ENCODE measurements at places on chromosomes 6 and 20.

DNA sequence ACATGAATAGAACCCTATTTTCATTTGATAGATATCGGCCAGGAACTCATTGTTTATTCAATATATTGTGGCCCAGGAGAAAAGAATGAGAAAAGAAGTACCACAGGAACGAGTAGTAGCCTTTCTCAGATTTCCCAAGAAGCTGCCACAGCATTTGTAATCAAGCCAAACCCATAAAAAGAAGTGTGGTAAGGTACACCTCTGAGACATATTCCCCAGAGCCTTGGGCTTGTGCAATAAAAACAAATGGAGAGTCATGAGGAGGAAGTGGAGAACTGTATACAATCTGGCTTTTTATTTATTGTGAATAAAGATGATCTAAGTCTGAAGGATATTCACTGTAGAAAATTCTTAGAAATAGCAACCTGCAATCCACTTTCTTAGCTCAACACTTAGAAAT is 36.7 kb downstream of the KIF6 start:
- no peak for DNase-seq

- no peak for DNase-seq
These were observed 45.9 kb upstream of the ZNFX1 start for GRCh38 chr20:49323622-49324238.

DNA sequence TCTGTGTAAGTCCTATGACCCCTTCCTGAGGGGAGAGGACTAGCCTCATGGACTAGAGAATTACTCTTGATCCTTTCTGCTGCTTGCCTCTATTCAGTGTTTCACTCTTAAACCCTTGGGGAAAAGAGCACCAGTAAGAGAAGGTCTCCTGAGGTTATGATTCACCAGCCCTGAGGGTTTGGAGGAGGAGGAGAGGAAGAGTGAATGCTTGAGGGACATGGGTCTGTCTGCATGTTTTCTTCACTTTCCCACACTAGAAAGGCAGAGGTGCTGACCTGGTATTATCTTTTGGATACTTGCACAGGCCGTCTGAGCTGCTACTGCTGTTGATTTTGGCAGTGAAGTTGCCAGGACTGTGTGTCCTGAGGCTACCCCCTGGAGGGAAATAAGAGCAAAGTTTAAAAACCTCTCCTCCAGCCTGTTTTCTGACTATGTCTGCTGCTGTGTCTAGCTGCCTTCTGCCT is 78.3 kb downstream of the CD109 start:
- no peak for DNase-seq

- no peak for DNase-seq
These were observed 21.9 kb upstream of the TULP1 start for GRCh38 chr6:35534407-35535170.

DNA sequence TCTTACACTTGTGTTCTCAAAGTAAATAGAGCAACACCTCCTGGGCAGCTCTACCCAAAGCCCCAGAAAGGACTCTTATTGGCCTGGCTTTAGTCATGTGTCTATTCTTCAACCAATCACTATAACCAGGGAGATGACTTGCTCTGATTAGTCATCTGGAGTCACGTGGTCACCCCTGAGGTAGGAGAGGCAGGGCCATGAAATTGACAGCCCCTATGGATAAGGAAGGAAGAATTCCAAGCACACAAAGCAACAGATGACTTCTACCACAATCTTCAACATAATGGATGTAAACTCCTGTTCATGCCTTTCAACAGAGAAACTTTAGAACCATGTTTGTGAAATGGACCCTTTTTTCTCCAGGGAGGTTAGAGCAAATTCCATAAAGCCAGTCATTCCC is 24.6 kb upstream of the EYA2 start:
- no peak for DNase-seq

- DNase-seq: no peak
These were observed 37.9 kb upstream of the SLC23A2 start for GRCh38 chr20:5039255-5039657.

- DNase-seq: no peak
These were observed at the start of gene ZFP57 for GRCh38 chr6:29680904-29681303. Gene ZFP57, minus strand, starts transcription at chr6:29681152. Its CDS starts 4,149 bp downstream, at chr6:29677003.

DNA sequence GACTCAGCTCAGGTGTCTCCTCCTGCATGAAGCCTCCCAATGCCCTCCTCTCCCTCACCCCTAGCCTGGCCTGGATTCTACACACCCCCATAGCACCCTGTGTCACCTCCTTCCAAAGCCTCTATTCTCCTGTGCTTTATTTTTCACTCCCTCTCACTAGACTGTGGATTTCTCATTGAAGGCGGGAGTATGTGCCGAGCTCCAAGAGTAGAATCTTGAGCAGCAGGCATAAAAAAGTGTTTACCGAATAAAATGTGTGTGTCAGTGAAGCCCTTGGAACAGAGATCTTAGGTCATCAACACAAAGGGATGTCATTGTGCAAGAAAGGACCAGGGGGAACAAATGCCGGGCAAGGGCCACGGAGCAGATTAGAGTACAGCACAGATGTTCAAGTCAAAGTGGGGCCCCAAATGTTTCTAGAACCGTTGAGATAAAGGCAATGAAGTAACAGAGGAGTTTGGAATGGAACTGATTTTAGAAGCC is 106.1 kb upstream of the TMEM170B start:
- DNase-seq: no peak

- no peak for DNase-seq
These were observed 187.3 kb upstream of the TENT5A start for GRCh38 chr6:81939766-81940165.

DNA sequence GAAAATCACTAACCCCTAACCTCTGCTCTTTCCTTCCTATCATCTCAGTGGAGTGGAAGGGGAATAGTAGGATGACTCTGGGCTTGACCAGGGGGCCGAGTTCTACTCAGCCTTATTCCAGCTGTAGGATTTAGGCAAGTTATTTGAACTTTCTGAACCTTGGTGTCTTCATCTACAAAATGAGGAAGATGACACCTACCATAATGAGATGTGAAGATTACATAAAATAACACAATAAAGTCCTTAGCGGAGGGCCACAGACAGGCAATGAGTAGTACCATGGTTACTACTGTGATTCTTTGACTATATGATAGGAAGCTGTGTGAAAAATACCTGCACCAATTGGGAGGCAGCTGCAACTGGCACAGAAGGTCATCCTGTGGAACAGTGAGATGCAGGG is 53.6 kb upstream of the PIM1 start:
- no peak for DNase-seq

DNA sequence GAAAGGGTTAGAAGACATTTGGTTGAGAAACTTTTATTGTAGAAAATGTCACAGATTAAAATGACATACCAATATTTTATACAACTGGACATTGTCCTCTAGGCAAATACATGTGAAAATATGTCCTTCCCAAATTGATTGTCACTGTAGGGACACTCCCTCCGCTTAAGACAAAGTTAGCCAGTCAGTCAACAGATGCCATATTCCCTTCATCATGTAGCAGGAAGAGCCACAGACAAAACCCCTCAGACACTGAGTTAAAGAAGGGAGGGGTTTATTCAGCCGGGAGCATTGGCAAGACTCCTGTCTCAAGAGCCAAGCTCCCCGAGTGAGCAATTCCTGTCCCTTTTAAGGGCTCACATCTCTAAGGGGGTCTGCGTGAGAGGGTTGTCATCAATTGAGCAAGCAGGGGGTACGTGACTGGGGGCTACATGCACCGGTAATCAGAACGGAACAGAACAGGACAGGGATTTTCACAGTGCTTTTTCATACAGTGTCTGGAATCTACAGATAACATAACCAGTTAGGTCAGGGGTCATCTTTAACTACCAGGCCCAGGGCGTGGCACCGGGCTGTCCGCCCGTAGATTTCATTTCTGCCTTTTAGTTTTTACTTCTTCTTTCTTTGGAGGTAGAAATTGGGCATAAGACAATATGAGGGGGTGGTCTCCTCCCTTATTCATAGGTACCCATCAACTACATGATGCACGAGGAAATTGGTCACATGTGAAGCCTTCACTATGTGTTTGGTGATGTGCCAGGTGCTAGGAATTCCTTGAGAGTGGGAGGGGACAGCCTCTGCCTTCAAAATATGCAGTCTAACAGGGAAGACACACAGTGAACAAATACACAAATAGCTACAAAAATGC is 155.7 kb upstream of the CDYL start:
- DNase-seq: no peak

DNA sequence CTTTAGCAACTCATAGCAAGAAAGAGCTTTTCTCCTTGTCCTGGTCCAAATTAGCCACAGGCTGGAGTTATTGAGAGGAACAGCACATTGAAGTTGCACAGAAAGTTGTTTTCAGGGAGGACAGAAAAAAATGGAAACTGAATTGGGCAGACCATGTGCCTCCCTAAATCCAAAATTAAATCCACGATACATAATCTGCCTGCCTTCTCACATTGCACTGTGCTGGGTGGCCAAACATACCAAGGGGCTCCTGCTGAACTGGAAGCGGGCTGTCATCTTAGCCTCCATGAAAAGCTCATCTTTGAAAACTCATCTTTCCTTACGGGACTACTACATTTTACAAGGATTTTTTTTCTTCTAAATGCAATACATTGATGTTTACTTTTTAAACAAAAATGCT is 59.9 kb downstream of the TNFAIP3 start:
- DNase-seq: no peak

GRCh38 chr20:40325006-40325568 is 363.9 kb downstream of the MAFB start:
- no peak for DNase-seq

- no peak for DNase-seq
These were observed 76.1 kb upstream of the TRDN start for GRCh38 chr6:123712831-123713230.

DNA sequence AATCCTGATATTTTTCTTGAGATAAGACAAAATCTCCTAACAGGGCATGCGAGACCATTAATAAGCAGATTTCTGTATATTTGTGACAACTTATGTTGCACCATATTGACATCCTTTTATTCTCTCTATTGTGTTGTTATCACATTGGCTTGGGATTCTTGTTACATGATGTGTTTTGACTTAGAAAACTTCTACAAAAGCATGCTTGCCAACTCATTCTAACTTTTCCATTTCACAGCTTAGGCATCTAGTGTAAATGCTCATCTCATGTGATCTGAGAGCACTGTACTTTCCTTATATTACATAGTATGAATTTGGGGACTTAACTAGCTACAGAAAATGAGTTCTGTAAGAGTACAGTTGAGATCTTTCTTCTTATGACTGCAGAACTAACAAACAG is 1040.7 kb upstream of the ADGRB3 start:
- DNase-seq: no peak

DNA sequence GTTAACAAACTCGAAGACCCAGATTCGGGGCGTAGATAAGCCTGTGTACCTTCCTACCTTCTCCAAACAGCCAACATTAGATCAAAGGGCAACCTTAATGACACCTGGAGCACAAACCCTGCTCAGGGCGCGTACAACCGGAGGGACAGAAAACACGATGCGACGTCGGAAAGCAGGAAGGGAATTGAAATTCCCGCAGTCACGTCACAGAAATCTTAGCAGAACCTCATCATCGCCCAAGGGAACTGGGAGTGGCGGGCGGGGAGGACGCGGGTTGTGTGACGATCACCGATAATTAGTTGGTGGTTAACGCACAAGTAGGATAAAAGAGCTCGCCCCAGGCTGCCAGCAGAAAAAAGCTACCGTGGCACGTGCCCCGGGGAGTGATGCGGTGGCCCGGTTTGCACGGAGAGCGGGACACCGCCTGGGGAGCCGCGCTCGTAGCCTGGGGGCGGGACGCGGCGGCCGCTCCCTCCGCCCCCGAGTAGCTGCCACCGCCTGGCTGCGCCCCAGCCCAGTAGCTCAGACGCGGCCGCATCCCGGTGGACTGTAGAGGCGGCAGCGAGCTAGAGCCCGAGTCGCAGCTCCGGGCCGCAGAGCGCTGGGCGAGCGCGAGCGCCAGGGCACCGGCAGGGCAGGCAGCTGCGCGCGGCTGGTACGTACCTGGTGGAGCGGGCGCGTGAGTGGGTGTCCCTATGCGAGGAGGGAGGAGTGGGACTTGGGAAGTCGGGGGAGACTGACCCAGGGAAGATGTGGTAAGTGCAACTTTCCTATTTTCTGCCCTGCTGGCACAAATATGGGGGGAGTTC is at the start of gene PKIB:
PKIB (plus strand) TSS at position 525 of the 809 bp plus-strand sequence. CDS start 107,390 bp downstream, outside the sequence.
- DNase-seq: peak; percentile 36

DNA sequence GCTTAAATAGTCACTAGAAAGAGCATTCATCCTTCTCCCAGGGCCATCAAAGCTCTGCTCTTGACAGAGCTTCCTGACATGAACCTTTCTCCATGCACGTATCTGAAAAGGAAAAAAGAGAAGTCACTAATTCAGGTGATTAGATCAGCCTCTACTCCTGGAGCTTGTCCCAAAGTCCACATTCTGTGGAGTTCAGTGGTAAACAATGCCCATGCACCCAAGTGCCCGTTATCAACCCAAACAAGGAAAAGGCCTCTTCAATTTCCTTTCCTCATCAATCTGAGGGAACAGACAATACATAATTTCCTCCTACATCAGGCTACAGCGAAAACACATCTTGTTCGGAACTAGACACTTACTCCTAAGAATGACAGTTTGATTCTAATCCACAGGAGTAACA is 129.2 kb upstream of the PCSK2 start:
- DNase-seq: no peak

DNA sequence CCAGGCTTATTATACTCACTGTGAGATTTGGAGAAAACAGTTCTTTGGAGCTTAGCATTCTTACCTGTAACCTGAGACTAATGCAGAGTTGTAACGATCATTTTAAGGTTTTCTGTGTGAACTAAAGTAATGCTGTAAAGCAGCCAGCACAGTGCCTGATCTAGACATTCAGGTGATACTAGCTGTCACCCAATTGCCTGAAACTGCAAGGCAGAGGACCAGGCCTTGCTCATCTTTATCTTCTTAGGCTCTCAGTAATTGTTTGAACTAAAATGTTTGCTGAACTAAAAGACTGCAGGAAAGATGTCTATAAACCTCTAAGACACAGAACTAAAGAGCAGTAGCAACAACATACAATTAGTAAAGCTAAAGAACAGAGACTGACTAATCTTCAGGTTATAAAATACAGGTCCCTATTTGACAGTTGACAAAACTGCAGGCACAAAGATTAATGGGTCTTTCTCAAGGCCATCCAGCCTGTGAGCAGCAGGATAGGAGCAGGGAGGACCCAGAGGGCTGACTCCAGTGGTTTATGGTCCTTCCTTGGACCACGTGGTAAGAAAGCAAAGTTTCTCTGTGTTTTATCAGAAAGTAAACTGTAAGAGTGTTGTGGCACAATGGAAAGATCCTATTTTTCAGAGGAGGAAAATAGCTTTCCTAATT is 31.4 kb downstream of the SMLR1 start:
- DNase-seq: no peak

DNA sequence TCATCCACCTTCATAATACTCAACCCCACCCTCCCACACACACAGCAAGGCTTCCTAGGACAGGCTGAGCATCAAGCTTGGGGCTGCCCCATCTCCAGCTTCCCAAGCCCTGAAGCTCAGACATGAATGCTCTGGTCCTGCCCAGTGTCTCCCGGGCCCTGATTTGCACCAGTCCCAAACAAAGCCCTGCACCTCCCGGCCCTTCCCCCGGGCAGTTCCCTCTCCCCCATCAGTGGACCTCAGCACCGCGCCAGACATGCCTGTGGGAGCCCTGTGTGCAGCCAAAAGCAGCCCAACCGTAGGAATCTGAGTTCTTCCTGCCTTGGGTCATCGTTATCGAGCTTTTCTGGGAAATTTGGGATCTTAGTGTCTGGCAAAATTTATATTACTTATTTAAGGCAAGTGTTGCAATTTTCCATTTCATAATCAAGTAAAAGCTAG is 63.5 kb downstream of the THBS2 start:
- DNase-seq: no peak
